ENCODE measurements at places on chromosomes 7 and 10.
A peak's percentile ranks its signal among the peaks of the same experiment; 100 is the strongest.

DNA sequence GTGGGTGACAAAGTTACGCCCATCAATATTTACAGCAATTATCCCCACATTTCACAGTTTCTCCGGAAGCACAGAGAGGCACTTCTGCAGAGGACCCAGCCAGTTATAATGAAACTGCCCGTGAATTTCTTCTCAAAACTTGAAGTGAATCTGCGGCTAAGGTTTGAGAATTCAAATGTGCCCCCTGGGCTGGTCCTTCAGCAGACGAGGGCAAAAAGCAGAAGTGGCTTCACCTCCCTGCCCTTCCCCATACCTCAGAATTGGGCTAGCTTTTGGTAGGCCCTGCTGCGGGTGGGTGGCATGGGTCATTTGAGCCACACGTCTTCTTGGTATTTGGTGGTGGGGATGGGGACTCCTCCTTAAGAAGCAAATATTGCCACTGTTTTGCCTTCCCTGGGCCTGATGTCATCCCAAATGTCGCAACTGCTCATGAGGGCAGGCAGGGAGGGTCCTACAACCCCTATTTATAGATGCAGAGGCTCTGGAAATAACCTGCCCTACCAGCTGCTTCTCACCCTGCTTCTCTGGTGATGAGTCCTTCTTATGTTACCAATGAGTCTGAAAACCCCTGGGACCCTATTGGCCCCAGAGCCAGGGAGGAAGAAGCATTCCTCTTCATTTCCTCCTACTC, 16.6 kb upstream of the WDFY4 start:
- DNase-seq, result peak; percentile 18

- no peak for DNase-seq
Observed at GRCh38 chr7:102404005-102404861, 8.1 kb downstream of the PRKRIP1 start.

DNA sequence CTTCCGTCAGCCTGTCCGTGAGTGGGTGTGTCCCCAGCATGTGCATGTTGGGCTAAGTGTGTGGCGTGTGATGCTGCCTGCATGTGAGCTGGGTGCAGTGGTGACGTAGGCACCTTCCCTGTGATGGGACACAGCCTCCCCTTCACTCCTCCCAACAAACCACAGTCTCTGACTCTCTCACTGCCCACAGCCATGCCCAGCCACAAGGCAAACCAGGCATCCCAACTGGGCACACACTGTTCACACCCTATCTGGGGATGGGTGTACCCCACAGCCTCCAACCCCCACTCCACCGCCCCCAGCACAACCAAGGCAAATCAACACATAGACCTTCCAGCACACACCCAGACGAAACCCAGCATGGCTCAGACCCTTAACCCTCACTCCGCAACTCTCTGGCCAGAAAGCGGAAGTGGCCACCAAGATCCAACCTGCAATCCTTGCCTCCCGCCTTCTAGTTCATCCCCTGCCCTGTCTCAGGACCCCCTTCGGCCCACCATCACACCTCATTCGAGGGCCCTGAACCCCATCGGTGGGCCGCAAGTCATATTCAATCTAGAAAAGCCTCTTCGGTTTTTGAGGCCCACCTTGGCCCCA, 10.4 kb downstream of the PSD start:
- DNase-seq, result no peak

- DNase-seq, result no peak
Observed at GRCh38 chr7:135366843-135367508, 133.3 kb downstream of the STRA8 start.

GRCh38 chr10:129033790-129034272, 433.2 kb upstream of the MGMT start:
- peak; percentile 6 for DNase-seq

DNA sequence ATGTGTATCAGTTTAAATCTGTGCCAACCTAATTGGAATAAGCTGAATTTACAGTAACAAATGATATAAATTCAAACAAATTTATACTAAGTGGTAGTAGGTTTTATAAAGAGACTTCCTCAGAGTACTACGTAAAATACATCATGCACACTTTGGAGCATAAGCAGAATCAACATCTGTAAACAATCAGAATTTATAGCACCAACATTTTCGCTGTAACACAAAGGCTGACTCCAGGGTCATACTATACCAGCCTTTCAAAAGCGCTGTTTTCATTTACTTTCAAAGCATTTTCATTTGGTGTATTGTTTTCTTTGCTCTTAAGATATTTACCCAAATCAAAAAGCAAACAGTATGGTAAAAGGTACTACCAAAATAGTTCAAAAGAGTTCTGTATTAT, 29.3 kb upstream of the TMEM168 start:
- DNase-seq, result no peak

- DNase-seq, result no peak
Observed at GRCh38 chr10:8504499-8504898, 450.0 kb downstream of the GATA3 start.

- no peak for DNase-seq
Observed at GRCh38 chr7:103751311-103751880, 238.1 kb downstream of the RELN start.

DNA sequence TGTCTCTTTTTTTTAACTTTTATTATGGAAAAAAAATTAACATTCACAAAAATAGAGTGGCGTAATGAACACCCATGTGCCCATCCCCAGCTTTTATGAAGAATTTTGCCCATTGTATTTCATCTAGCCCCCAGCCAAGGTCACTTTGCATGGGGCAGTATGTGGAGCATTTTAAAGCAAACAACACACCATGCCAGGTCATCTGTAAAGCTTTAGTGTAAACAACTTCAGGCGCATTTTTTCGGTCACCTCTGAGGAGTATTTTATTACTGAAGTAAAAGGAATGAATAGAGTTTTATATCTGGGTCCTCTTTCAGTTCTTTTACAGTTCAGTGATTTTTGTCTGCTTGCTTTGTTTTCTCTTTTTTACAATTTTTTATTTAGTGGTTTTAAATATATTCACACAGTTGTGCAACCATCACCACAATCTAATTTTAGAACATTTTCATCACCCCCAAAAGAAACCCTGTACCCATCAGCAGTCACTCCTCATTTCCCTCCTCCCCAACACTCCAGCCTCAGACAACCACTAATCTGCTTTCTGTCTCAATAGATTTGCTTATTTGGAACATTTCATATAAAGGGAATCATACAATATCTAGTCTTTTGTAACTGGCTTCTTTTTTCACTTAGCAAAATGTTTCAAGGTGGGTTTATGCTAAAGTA, 87.9 kb downstream of the SLC37A3 start:
- DNase-seq, result no peak

DNA sequence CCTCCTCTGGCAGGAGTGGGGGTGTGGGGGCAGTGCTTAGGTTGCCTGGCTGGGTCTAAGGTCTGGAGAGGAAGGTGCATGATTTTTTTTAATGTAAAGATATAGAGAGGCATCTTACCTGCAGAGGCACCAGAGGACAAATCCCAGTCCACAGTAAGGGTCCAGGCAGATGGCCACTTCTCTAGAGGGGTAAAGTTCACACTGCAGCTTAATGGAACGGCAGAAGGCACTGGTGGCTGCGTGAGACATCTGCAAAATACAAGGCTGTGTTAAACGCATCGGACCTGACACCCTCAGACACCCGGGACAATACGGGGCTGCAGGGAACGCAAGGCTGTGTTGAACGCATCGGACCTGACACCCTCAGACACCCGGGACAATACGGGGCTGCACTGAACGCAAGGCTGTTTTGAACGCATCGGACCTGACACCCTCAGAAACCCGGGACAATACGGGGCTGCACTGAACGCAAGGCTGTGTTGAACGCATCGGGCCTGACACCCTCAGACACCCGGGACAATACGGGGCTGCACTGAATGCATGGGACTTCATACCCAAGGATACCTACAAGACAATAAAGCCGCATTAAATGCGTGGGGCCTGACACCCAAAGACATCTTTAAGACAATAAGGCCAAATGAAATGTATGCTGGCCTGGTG, 206.0 kb downstream of the ZMYND11 start:
- DNase-seq, result no peak

DNA sequence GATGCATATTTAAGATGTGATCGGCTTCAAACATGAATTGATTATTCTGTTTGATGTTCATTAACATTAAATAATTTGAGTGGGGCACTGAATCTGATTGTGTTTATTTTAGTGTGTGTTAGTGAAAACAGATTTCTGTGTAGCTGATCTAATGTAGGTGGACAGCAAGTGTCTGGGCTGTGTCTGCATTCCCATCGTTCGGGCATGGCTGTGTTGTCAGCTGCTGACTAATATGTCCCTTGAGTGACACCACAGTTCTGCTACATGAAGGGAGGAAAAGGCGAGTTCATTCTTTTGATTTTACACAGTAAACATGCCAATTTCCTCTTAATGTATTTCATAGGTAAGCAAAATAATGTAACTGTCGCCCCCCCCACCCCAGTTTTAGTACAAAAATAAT, 203.0 kb downstream of the CNTNAP2 start:
- no peak for DNase-seq

DNA sequence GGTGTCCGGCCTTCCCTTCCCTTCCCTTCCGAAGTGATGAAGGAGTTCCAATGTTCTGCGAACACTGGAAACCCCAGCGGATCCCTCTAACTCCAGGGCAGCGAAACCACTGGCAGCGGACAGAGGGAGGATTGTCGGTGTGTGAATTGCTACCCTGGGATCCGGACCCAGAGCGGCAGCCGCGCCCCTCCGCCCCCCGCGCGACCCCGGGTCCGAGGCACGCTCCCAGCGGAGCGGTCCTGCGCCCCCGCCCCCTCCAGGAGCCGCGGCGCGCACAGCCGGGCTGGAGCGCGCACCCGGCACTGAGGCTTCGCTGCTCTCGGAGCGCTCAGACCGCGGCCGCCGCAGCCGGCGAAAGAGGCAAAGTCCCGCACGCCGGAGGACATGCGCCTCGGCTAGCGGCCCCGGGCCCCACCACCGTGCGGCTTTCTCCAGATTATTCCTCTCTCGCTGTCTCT, at the start of gene PTPRZ1:
Gene PTPRZ1, plus strand, starts transcription at position 331 of the 458 bp plus-strand sequence. CDS start 339 bp downstream, outside the sequence.
- DNase-seq, result no peak

GRCh38 chr7:118140468-118140867, 43.5 kb upstream of the LSM8 start:
- no peak for DNase-seq

DNA sequence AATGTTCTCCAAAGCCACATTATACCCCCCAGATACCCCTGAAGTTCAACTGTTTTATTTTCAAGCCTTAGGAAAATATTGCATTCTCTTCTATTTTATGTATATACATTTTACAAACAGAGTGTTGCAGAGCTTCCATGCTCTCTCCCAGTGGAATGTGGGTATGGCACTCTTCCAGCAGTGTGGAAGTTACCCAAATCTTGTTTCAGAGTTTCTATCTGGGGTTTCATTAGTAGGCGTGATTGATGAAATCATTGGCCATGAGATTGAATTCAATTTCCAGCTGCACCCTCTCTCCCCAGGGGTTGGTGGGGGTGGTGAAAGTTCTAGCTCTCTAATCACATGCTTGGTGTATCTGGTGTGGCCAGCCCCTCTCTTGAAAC, 350.4 kb downstream of the RPS24 start:
- DNase-seq, result no peak

DNA sequence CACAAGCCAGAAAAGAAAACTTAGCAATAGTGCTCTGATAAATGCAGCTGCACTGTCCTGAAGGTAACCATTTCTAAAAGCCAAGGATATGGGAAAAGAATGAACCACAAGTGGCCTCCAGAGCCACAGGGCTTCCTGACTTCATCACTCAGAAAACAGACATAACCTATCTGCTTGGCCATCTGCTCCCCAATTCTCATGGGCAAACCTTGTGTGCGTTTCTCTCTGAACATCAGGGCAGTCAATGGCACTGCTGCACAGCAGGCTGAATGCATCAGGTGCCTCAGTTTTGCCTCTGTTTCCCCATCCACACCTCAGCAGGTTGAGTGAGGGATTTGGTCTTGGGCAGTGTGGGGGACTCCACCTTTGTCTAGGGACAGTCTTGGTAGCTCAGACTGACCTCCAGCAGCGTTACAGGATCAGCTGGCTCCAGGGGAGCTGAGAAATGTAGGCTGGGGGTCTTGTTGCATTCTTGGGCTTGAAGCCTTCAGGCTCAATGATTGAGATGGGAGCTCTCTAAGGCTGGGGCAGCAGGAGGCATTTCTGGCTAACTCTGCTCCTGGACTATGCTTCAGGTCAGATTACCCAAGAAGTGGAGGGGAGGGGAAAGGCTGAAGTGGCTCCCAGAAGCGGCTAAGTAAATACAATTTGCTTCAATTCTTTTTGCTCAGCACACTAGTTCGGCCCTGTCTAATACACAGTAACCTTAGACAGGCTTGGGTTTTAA, 23.6 kb upstream of the PDLIM1 start:
- DNase-seq, result no peak

DNA sequence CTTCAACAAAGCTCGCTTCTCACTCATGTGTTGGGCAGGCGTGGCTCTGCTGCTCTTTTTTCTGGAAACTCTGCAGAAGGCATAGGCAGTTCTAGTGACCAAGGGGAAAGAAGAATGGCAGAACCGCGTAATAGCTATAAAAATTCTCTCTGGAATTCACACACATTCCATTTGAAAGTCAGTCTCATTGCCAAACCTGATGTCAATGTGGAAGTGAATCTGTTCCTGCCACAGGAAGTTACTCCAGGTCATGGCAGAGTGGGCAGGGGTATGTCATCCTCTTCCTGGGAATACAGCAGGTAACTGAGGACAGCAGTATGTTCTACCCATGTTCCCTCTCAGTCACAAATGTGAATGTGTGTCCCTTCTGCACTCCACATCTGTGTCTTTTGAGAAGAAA, 8.2 kb upstream of the PAXIP1 start:
- DNase-seq, result no peak

DNA sequence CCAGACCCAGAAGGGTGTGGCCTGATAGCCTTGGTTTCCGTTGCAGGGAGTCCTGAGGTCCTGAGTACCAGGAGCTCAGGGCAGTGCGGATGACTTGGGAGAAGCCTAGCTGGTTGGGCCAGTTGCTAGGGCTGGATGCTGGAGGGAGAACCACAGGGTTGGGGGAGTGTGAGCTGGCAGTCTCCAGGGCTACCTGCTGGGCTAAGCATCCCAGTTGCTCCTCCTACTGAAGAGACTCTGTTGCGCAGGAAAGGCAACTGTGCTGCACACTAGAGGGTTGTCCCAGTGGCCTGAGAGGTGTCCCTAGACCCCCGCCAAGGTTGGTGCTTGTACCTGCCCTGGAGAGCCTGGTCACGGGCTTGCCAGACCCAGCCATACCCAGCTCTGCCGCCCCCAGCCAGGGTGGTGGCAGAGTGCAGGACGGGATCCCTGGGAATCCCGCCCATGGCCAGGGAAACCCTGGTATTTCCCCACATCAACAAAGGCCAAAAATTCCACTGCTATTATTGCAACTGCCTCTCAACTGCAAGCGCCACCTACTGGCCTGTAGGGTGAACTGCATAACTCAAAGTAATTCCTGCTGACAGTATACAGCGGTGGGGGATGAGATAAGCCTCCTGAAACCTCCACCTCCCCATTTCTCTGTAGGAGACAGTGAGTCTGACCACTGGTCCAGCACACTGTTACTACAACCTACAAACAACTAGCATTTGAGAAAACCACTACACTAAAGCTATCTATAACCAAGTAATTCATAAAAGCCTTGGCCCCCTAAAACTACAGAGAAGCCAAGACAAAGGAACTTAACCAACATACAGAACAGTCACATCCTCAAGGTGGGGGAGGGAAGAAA, 67.6 kb upstream of the DDC start:
- DNase-seq, result peak; percentile 62

- no peak for DNase-seq
Observed at GRCh38 chr10:86261941-86262687, 104.5 kb downstream of the GRID1 start.
